Fibroblast of skin of scalp (primary cell): ENCODE measurements at places on chromosomes 11 and 22.

GRCh38 chr11:46386005-46386578, 4.6 kb downstream of the MDK start:
- no peak for DNase-seq

DNA sequence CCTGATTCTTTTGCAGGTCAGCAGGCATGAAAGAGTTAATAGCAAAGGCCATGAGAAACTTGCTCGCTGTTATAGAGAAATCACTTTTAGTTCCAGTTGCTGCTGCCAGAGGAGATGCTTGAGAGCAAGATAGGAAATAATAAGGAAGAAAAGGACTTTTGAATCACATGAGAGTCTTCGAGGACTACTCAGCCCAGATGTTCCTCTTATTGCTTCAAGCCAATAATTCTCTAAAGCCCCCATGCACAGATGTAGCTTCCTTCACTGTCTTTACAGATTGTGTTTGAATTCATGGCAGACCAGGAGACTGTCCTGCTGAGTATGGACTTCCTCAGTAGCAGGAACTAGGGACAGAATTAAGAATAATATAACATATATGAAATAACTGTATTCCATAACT, 50.1 kb upstream of the OLFML1 start:
- no peak for DNase-seq

- peak; percentile 95 for DNase-seq
Observed at GRCh38 chr11:35583126-35583525, 35.1 kb upstream of the FJX1 start.

DNA sequence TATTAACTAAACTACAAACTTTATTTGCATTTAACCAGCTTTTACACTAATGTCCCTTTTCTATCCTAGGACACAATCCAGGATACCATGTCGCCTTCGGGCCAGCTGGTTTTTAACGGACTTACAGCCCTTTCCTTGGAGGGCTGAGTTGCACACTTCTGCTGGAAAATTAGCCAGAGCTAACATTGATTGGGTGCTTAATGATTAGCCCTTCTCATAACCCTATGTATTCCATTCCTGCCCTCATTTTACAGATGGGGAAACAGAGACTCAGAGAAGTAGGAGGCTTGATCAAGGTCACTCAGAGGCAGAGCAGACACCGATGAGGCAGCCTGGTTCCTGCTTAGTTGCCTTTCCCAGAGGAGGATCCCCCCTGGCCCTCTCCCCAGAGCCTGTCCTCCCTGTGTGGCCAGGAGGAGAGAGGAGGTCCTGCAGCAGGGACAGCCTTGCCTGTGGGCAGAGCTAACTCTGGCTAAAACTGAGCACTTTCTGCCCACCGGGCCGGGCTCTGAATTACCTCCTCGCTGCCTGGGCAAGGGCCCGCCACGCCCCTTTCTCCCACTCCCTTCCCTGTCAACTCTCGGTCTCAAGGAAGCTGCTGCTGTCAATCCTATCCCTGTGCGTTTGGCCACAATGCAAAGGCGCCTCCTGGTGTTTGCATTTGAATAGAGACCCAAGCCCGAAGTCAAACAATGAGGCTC, 59.6 kb upstream of the PAX6 start:
- peak; percentile 52 for DNase-seq

DNA sequence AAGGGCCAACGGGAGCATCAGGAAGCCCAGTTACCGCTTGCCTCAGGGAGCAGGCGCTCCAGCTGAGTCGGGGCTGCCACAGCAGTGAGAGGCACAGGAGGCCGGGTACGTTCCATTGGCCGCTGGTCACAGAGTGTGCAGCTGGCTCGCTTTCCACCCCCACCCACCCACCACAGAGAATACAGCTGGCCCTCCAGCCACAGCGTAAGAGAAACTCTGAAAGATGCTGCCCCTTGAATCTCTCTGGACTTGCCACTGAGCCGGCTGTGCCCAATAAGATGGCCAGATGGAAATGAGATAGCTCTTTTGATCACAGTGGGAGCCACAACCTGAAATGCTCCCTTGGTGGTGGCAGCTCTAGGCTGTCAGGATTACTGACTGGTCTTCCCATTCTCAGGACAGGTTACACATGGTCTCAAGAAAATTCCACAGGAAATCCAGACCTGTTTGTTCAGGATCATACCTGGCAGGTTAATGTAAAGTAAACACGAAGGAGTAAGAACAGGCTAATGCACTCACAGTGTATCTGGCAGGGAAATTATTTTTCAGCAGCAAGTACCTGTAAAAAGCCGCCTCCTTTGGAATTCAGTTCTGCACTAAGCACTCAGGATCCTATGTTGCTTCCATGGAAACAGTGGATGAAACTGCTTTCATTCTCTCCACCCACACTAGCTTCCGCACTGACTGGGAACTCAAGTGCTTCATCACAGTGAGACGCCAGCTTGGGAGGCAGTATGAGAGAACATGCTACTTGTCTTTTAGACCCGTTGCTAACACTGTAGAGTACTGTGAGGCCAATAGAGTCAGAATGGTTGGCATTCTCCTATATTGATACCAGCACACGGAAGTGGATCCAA, 16.5 kb downstream of the SIAE start:
- DNase-seq, result peak; percentile 12
